ENCODE measurements at places on chromosomes 3 and 15.

- DNase-seq: no peak
Observed at GRCh38 chr3:46440531-46441294, 24.0 kb downstream of the LTF start.

DNA sequence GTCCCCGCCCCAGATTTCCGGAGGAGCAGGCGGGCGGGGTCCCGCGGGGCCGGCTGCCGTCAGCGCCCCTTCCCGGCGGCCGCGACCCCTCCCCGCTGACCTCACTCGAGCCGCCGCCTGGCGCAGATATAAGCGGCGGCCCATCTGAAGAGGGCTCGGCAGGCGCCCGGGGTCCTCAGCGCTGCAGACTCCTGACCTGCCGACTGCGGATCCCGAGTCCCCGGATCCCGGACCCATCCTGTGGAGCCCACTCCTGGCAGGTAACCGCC lies at the start of gene TRH:
TRH (plus strand) TSS at position 157 of the 269 bp plus-strand sequence. CDS start 1,097 bp downstream, outside the sequence.
- no peak for DNase-seq

GRCh38 chr3:45593708-45594601 lies 596 bp upstream of the LIMD1 start:
- DNase-seq: no peak

DNA sequence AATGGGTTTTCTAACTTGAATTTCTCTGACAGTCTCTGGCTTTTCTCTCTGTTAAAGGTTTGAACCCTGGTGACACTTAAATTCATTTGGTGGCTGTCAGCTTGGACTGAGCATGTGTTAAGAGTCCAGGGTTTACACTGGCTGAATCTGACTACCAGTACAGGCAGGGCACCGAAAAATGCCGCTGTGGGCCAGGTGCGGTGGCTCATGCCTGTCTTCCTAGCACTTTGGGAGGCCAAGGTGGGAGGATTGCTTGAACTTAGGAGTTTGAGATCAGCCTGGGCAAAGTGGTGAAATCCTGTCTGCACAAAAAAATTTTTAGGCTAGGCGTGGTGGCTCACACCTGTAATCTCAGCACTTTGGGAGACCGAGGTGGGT lies 1.8 kb downstream of the MANF start:
- no peak for DNase-seq

Data from NCI-H2107 (cell line).